ENCODE measurements at places on chromosomes 12 and 14.

- DNase-seq = no peak
Observed at GRCh38 chr12:18415227-18415626, 153.9 kb downstream of the PIK3C2G start.

- no peak for DNase-seq
Observed at GRCh38 chr12:44851586-44851985, 24.5 kb downstream of the NELL2 start.

- DNase-seq = no peak
Observed at GRCh38 chr12:12724421-12725085, 7.4 kb downstream of the CDKN1B start.

- no peak for DNase-seq
Observed at GRCh38 chr12:95972832-95973456, 23.2 kb downstream of the HAL start.

DNA sequence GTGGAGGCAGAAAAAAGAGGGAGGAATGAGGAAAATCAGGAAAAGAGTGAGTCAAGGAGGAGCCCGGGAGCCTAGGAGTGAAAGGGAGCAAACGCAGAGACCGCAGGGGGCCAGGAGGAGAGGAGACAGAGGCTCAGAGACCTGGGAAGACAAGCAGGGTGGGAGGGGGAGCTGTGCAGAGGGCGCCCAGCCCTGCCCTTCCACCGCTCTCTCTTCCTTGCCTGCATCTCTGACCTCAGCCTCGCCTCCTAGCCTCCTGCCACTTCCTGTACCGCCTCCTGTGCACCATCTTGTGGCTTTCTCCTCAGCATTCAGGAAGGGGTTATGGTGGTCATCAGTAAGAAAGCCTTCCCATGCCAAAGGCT is 1.3 kb downstream of the CLSTN3 start:
- DNase-seq = no peak

DNA sequence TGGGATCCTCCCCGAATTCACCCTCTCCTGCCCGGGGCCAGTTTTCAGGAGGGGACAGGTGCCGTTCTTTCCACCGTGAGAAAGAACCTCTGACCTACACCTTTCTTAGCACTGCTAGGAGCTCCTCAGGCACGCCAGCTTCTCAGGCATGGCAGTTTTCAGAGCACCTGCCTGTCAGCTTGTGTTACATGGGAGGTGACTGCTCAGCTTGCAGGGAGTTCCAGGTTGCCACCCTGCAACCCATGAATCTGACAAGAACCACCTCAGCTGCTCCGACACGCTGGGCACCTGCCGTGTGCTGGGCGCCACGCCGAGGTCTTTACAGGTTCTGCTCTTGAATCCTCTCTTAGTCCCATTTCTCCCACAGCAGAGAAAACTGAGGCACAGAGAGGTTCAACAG is 12.9 kb downstream of the BRI3BP start:
- no peak for DNase-seq

DNA sequence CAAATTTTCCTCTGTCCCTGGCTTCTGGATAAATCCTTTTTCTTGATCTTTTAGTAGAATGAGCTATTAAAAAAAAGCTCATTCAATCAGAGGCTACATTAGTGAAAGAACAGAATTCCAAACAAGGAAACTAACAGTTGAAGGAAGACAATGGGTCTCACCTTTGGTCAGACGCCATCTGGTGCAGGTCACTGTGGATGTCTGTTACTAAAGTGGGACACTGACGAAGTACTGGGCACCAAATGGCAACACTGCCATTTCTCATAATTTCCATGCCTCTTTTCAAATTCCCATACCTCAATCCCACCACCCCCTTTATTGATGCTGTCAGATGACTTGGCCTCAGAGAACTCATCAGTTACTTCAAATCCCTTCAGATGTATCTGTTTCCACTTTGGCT is 24.5 kb upstream of the ARID2 start:
- DNase-seq = no peak

- DNase-seq = no peak
Observed at GRCh38 chr14:49381778-49382177, 204.4 kb downstream of the RPS29 start.

DNA sequence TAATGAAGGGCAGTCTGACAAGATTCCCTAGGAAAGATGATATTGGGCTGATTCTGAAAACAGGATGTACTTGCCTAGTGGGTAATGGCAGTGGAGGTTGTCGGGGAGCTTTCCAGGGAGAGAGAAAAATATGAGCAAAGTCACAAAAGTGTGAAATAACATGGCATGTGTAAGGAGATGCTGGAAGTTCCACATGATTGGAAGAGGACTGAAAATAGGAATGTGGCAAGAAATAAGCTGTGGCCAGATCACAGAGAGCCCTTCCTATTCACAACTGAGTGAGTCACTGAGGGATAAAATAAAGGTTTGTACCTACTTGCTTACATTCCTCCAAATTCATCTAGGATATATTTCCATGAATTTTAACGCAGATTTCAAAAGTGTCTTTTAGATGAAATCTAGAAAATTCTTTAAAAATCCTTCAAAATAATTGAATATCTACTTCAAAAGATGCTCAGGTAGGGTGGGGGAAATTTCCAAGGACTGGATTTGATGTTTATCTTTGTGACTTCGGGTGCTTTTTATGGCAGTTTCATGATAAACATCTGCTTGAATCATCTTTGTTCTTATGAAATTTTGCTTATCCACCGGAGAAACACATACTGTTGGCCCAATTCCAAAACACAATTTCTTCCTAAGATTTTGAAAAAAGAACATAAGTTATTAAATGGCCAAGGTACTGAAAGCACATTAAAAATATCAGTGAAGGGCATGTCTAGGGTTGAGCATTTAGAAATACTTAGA is 36.3 kb upstream of the SLC2A13 start:
- no peak for DNase-seq

- no peak for DNase-seq
Observed at GRCh38 chr14:69004731-69005431, 25.8 kb upstream of the ACTN1 start.

GRCh38 chr12:106045251-106045674 is 93.5 kb downstream of the NUAK1 start:
- no peak for DNase-seq

DNA sequence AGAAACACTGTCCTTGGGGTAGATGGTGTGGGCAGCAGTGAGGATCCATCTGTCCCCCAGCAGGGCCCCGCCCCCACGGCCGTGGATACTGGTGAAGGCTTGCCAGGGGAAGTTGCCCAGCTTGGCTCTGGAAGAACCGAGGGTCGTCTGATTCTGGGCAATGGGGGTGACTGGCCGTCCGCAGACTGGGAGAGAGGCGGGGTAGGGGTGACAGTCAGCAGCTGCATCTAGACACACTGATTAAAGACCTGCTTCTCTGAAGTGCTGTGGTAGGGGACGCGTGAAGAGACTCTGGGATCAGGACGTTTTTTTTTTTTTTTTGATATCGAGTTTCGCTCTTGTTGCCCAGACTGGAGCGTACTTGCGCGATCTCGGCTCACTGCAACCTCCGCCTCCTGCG is 4.7 kb upstream of the C1R start:
- DNase-seq = no peak

- no peak for DNase-seq
Observed at GRCh38 chr14:90536092-90536491, 139.3 kb downstream of the CALM1 start.

GRCh38 chr12:124853781-124854636 is 9.7 kb downstream of the SCARB1 start:
- DNase-seq = no peak

- no peak for DNase-seq
Observed at GRCh38 chr12:83893101-83893500, 1019.5 kb downstream of the SLC6A15 start.

DNA sequence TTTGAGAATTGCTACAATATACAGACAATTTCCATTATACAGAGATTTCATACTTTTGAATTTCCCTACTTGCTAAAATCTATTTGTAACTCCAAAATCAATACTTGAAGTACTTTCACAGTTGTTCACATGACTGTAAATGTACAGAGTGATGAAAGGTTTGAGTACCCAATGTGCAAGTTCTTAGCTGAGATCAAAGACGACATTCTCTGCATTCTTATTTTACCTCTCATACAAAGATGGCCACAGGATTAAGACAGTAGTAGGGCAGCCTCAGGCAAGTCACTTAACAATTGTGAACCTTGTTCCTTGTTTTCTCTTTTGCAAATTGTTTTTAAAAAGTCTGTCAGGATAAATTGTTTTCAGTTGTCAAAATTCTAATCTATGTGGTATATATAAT is 255.9 kb upstream of the KITLG start:
- no peak for DNase-seq

- no peak for DNase-seq
Observed at GRCh38 chr12:94678379-94678778, 28.0 kb upstream of the TMCC3 start.

DNA sequence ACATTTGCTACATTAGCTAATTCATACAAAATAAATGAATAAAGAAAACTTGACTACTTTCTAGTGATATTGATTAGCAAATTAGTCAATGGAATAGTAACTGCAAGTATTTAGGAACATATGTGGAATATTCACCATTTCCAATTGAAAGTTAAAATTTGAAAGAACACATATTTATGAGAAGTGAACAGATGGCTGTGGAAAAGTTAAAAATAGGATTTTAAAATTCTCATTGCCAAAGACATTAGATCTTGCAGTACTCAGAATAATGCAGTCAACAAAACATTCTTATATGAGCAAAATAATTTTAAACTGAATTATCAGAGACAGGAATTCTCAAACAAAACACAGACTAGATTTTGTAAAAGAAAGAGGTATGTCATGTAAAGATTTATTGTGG is 613.9 kb upstream of the NOVA1 start:
- no peak for DNase-seq

DNA sequence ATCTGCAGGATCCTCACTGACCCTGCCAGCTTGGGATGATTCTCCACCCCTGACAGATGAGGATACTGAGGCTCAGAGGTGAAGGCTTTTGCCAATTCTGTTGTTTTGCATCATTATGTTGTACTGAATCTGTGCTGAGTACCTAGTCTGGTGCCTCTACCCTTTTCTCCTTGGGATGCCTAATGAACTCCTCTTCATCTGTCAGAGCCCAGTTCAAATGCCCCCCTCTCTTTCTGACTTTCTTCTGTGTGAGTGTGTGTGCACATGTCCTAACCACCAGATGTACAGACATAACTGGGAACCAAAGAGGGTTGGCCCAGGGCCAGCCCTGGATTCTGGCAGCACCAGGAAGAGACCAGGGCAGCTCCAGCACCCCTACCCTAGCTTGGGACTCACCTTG is 22.8 kb downstream of the FOXN4 start:
- no peak for DNase-seq

- no peak for DNase-seq
Observed at GRCh38 chr14:95232894-95233584, 75.7 kb upstream of the DICER1 start.

DNA sequence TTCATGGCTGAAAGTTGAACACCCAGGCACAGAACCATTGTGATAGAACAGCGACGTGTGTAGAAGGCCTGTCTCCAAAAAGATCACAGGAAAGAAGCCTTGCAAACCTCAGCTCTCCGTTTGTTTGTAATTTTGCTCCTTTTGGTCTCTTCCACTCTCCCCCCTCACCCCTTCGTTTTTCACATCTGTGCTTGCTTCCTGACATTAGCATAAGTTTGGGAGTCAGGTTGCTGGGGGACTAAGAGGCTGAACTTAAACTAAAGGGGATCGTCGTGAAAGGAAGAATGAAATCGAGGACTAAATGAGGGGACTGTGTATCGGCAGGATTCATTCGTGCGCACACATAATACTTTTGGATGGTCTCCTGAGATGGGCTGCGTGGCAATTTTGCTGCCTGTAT is 200.6 kb downstream of the BCAT1 start:
- no peak for DNase-seq

- peak; percentile 60 for DNase-seq
Observed at GRCh38 chr14:63308723-63309317, 9.9 kb downstream of the GPHB5 start.

Measured in HTR-8/SVneo (cell line).